ENCODE measurements at places on chromosomes 5 and 9.

DNA sequence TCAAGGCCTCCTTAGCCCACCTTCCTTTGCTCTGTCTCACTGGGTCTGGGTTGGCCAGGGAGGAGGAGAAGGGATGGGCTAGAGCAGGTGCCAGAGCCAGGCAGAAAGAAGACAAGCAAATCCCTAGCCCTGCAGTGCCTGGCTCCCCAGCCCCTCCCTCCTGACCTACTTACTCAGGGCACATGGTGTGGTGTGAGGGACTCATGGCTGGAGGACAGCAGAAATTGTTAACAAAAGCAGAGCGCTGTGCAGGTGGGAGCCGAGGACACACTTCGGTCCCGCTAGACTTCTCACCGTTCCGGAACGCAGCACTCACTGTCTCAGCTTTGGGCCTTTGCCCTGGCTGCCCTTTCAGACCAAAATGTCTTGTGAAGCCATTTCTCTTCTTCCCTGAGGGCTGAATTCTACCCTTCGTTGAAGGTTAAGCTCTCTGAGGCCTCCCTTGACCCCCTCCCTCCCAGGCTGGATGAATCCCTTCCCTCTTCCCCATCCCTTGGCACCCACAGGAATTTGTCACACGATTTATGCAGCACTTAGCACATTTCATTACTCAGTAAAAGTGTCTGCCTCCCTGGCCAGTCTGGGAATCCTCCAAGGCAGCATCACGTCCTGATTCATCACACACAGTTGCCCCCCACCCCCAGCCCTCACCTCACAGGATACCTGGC lies 263.9 kb upstream of the TRPC7 start:
- no peak for DNase-seq

DNA sequence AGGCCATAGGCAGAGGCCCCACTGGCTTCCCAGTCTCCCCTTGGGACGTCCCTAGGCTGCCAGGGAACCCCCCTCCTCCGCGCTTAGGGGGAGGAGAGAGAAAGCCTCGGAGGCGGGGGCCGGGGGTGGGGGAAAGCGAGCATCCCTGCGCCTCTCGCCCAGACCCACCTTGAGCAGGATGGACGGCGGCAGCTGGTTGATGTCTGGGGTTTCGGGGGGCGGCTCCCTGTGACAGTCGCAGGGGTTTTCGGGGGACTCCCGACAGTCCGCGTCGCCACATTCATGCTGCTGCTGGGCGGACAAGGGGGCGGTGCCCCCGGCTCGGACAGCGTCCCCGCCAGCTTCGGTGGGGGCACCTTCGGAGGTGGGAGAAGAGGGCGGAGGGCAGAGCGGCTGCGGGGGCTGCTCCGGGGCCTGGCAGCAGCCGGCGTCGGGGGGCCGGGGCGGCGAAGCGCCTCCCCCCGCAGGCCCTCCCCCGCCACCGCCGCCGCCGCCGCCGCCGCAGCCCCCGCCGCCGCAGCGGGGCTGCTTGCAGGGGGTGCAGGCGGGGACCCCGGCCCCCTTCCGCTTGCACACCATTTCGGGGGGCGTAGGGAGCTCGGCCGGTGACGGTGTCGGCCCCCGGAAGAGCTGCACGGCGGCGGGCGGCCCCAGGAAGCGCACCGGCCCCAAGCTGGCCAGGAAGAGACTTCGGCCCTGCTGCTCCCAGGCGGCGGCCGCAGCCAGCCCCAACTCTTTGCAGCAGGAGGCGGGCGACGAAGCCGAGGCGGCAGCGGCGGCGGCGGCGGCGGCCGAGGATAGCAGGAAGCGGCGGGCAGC lies 1.2 kb downstream of the FBXL17 start:
- DNase-seq: no peak

DNA sequence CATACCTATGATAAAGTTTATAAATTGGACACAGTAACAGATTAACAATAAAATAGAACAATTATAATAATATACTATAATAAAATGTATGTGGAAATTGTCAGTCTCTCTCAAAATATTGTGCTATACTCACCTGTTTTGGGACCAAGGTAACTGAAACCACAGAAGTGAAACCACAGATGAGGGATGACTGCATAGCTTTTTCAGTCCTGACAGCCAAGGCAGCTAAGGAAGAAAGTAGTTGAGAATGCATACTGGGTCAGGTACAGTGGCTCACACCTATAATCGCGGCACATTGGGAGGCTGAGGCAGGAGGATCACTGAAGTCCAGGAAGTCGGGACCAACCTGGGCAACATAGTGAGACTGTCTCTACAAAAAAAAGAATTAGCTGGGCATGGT lies 8.9 kb downstream of the SRP19 start:
- DNase-seq: no peak

GRCh38 chr9:29778281-29778849 lies 2205.1 kb upstream of the C9orf72 start:
- no peak for DNase-seq
